Kidney capillary endothelial cell (primary cell): ENCODE measurements at places on chromosomes 1 and 21.
A peak's percentile ranks its signal among the peaks of the same experiment; 100 is the strongest.

- no peak for DNase-seq
Measured at GRCh38 chr1:24071941-24072340, 40.0 kb downstream of the MYOM3 start.

GRCh38 chr1:156496211-156496761 lies 4.3 kb downstream of the MEF2D start:
- DNase-seq = no peak

GRCh38 chr1:229547542-229547941 lies 11.0 kb downstream of the ABCB10 start:
- DNase-seq = no peak

DNA sequence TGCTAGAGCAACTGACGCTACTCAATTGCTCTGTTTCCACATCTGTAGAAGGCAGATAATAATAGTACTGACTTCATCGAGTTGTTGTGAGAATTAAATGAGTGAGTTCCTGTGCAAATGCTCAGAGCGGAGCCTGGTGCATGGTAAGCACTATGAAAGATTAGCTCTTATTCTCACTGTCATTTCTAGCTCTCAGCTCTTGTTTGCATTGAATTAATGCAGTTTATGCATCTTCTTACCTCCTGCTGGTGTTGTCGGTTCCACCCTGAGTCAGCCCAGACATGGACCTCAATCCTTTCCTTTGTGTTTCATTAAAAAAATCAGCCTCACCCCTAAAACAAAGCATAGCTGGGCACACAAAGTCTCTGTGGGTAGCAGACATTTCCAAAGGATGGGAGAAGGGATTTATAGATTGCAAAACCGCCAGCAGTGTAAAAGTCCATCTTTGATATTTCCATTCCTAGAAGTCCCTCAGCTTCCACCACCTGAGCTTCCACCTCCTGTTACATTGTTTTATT lies 254.4 kb upstream of the CSF3R start:
- no peak for DNase-seq

DNA sequence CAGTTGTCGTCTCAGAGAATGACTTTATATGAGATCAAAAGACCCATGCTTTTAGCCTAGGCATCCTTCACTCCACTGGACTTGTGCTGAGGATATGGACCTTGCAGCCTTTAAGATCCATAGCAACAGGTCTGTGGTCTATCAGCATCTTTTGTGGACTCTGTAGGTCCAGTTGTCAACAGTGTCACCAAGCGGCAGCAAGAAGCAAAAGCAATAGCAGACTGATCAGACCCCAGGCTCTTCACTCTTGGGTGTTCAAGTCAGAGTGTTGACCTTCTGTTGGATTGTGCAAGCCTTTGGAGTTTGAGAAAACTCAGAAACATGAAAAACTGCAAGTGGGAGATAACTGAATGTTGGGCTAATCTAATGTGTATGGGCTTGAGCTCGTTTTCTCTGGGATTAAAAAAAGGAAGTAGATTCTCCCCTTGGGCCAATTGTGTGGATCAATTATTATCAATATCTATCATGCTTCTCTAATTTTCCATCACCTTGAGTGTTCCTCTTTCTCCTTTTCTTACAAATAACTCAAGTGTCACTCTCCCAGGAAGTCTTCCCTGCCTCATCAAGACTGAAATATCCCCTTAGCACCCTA lies 144.2 kb downstream of the LYPLAL1 start:
- no peak for DNase-seq

DNA sequence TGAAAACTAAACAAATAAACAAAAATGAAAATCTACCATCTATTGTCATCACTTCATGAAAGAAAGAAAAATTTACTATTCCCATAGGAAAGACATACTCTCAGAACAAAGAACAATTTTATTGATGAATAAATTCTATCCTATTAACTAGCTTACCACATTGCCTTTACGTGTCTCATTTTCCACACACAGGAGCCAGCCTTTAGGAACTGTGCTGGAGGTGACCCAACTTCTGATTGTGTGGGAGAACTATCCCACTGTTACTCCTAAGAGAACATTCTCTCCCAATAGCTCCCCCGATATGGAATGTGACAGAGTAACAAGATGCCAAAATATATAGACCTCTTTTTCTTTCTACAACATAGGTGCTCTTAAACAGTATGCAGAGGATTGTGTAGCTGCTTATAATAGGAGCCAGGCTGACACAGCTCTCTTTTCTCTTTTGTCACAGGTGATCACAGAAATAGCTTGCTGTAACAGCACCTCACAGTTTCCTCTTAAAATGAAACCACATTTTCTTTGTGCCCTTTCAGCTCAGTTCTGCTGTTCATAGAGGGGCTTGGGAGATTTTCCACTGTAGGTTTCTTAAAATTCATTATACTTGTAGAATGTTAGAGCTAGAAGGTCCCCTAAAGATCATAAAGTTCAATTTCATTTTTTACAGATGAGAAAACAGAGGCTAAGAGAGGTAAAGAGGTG lies 35.5 kb downstream of the C21orf91 start:
- no peak for DNase-seq

- peak; percentile 53 for DNase-seq
Measured at GRCh38 chr1:200306944-200307754, 102.7 kb downstream of the ZNF281 start.

DNA sequence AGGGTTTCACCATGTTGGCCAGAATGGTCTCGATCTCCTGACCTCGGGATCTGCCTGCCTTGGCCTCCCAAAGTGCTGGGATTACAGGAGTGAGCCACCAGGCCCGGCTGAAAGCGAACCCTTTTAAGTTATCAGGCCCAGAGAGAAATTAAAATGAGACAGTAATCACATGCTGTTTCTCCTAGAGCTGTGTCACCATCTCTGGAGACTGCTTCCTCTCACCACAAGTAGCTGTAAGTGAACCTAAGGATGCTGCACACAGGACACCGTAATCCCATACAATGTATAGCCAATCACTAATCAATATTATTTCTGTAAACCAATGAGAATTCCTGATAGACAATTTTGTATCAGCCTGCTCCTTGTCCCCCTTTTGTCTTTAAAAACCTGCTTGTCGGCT lies 5.7 kb upstream of the CSTB start:
- DNase-seq = no peak

- DNase-seq = peak; percentile 24
Measured at GRCh38 chr1:112298558-112298957, 97.5 kb upstream of the CTTNBP2NL start.

- DNase-seq = no peak
Measured at GRCh38 chr1:10687251-10687651, 109.2 kb downstream of the CASZ1 start.

DNA sequence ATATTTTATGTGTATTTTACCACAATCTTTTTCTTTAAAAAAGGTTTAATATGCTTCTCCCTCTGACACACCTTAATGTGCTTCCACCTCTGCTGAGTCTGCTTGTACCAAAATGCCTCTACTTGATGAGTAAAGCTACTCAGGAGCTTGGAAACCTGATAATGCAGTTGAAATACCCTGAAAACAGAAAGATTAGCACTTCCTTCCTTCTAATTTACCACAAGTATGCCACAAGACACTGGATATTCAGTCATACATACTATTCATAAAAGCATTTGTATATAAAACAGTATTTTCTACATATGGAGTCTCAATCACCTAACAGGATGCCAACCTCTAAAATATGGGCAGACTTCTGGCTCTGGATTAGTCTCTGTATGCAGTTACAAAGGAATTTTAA lies 55.0 kb downstream of the SLC35D1 start:
- DNase-seq = no peak

DNA sequence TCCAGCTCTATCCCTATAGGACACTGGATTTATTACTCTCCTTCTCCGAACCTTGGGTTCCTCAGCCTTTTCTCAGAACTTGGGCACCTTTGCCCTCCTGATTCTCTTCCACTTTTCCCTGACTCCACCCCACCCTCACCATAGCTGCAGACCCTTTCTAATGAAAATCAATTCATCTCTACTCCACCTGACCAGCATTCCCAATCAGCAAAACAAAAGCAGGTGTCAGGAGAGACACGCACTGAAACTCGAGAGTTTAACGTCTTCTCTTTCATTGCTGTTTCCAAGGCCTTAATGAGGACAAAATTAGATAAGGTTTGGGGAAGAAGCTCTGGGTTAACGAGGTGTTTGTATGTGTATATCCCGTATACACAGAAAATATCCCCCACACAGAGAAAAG lies 208.8 kb downstream of the PLPP3 start:
- DNase-seq = no peak

DNA sequence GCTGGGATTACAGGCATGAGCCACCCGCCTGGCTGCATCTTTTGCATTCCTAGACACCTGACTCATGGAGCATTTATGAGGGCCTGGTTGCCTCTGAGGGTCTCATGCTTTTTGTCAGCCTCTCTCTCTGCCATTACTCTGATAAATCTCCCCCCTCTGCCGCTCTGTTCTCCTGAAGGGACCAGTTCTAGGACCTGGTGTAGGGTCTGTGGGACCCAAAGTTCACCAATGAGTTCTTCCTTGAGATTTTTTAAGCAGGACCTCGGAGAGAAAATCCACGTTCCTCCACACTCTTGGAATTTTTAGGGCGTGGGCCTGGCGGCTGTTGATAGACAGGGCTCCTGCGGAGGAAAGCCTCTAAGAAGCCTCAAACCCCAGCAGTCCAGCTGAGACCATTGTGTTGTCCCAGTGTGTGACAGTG lies 91.9 kb upstream of the ERRFI1 start:
- DNase-seq = no peak

GRCh38 chr1:203227371-203228083 lies 1.9 kb downstream of the CHIT1 start:
- no peak for DNase-seq

GRCh38 chr1:5565281-5566125 lies 426.7 kb downstream of the NPHP4 start:
- no peak for DNase-seq

- no peak for DNase-seq
Measured at GRCh38 chr1:3066250-3066711, 2.7 kb upstream of the PRDM16 start.

DNA sequence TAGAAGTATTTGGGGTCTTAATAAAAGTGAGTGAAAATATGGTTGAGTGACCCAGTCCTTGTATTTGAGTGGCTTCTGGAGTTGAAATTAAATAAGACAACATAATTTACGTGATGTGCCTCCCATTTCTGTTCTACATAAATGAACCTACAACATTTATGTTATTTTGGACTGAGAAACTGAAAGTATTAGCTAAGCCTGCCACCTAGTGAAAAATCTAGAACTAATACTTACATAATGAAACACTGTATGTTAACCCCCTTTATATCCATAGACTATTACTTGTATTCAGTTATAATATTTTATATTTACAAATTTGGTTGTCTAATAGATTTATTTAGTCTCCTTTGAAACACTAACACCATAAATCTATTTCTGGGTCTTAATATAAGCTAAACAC lies 298.9 kb downstream of the KCNT2 start:
- peak; percentile 39 for DNase-seq

DNA sequence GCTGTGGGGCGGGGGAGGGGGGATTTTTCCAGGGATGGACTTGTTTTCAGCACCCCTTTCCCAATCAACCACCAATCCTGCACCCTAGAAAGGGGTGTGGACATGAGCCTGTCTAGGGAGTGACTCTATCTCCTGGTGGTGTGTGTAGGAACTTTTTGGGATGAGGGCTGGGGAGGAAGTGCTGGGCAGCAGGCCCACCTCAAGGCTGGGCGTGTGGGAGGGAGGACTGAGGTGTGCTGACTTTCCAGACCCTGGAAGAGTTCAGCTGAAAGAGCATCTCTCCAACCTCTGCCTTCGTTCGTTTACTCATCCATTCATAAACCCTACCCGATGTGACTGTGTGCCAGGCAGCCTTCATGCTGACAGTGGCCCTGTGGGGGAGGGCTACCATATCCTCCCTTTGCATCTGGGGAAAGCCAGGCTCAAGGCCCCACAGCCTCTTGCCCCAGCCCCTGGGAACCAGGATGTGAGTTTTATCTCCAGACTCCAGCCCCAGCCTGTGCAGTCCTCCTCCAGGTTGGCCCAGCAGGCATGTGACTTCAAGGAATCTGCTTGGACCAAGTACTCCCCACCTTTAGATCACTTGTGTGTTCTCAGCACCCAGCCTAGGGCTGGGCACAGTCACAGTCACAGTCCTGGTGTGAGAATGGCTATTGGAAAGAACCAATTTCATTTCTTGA lies 6.7 kb downstream of the KNCN start:
- no peak for DNase-seq

GRCh38 chr1:208177656-208178055 lies 66.5 kb downstream of the PLXNA2 start:
- DNase-seq = no peak

DNA sequence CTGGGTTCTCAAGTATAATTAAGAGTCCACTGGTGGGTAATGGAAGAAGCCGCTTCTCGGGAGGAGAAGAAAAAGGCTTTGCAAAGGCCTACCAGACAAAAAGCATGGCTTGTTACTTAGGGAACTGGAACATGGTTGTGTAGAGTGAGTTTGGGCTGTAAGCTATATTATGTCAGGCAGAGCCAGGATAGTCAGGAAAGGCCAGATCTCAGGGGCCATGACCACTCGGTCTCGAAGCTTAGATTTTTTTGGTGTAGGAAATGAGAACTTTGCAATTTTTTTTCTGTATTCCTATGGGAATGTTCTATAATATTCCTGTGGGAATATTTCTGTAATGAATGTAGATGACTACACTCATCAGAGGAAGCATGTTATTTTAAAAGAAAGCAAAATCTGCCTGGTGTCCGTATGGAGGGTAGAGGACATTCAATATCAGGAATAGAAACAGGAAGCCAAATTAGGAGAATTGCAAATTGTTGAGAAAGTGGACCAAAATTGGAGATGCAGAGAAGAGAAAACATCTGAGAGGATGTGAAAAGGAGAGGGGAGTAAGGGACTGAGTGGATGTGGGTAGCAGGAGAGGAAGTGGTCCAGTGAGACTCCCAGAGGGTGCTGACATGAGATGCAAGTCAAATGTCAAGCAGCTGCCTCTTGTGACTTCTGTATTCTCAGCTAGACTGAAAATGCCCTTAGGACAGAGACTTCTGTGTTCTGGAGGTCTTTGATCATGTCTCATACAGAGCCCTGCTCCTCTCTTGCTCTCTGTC lies 45.2 kb upstream of the HAO2 start:
- no peak for DNase-seq

DNA sequence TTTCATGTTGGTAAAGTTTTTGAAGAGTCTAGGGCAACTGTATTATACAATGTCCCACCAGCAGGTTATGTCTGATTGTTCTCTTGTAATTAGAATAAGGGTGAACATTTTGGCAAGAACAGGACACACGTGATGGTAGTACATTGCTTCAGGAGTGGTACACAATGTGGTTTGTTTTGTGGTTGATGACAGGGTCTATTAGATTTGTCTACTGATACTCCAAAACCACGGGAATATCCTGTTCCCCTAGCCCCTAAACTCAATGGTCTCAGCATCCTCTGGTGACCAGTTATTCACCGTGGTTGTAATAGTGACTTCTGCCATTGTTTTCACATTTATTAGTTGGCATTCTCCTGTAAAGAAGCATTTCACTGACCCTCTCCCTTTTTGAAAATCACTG lies 22.1 kb upstream of the ACTA1 start:
- no peak for DNase-seq

- DNase-seq = no peak
Measured at GRCh38 chr1:174964261-174964971, 35.3 kb upstream of the CACYBP start.

DNA sequence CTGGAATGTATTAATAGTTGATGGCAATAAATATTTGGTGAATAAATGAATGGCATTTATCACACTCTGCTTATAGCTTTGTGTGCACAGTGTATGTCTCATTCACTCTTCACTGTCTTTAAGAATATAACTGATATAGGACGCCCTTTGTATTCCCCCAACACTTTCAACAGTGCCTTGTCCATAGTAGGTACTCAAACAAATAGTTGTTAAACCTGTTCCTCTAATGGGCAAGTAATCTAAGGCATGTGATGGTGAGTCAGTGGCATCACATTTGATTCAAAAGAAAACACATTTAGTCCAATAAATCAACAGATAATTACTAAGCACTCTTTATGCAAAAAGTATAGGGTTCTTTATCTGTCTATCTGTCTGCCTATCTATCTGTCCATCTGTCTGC lies 11.2 kb upstream of the RXRG start:
- DNase-seq = no peak
